Nephron progenitor cell (in vitro differentiated cells): ENCODE measurements at places on chromosomes 5 and 9.

DNA sequence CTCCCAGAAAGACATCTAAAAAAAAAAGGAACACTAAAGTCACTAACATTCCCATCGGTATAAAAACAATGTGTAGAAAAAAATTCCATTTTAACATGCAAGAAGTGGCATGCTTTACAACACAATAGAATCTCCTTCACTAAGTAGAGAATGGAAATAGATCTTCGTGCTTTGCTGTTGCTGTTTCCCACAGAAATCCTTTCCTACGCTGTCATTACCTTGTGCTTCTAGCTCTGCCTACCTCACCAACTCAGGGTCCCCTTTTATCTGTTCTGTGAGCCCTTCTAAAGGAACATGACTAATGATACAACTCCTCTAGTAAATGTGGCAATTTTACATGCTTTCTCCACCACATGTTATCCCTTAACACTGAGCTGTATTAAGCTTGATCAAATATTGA lies 202.9 kb downstream of the MCTP1 start:
- DNase-seq = no peak

DNA sequence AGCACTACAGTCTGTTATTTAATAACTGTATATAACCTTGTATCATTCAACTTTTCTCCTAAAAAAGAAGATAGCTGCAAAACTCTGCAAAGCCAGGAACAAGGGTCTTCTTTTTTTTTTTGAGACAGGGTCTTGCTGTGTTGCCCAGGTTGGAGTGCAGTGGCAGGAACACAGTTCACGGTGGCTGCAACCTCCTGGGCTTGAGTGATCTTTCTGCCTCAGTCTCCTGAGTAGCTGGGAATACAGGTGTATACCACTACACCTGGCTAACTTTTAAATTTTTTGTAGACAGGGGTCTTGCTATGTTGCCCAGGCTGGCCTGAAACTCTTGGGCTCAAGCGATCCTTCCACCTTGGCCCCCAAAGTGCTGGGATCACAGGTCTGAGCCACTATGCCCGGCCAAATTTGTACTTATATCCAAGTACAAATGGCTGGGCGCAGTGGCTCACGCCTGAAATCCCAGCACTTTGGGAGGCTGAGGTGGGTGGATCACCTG lies 19.2 kb downstream of the RIOK2 start:
- DNase-seq = no peak

- DNase-seq = no peak
These were observed 5.1 kb upstream of the GPX8 start for GRCh38 chr5:55154873-55155272.

DNA sequence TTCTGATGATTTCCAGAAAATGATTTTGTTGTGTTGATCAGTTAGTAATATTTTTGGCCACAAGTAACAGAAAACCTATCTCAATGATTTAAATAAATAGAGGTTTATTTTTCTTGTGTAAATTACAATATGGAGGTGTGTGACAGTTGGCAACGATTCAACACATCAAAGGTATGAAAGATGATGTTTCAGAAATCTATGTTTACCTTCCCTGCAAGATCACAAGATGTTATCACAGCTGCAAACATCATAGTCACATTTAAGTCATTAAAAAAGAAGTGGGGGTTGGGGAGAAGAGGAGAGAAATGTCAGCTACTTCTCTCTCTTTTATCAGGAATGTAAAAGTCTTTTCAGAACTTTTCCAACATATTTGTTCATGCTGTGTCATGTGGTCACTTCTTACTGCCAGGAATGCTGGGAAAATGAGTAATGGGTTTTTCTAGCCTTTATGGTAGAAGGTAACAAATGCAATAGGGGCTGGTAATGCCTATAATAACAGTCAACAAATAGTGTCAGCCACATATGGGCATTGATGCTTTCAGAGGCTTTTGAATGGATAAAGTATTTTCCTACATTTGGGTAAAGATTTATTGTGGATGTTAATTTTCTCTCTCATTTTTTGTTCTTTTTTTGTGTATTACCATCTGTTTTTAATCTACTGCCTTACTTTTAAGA lies 742.7 kb downstream of the TLE1 start:
- no peak for DNase-seq

DNA sequence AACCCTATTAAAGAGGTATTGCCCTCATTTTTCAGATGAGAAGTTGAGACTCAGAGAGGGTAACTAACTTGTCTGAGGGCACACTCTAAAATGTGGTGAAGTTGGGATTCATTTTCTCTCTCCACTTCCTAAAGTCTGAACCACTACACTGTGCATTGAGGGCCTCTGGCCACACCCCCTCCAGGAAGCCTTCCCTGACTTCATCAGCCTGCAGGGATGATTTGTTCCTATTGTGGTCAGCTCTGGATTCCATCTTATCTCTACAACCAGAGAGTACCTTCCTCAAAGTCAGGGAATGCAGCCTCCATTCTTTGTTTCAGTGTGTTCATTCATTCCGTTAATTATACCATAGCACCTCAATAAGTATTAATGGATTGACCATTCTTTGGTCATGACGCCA lies 356.0 kb upstream of the PANK3 start:
- DNase-seq = no peak

DNA sequence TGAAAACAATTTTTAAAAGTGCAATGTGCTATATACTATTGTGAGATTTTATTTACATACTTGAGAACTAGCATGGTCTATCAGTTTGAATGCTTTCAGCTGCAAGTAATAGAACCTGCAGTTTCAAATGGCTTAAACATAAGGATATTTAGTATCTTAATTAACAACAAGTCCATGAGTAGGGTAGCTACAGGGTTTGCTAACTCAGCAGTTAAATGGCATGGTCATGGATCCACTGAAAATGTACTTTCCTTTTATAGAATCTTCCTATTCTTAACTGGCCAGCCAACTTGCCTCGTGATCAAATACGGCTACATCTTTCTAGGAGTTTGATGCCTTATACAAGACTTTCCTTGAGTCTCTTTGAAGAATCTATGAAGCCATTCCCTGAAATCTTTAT lies 452.8 kb upstream of the SEMA6A start:
- DNase-seq = no peak

DNA sequence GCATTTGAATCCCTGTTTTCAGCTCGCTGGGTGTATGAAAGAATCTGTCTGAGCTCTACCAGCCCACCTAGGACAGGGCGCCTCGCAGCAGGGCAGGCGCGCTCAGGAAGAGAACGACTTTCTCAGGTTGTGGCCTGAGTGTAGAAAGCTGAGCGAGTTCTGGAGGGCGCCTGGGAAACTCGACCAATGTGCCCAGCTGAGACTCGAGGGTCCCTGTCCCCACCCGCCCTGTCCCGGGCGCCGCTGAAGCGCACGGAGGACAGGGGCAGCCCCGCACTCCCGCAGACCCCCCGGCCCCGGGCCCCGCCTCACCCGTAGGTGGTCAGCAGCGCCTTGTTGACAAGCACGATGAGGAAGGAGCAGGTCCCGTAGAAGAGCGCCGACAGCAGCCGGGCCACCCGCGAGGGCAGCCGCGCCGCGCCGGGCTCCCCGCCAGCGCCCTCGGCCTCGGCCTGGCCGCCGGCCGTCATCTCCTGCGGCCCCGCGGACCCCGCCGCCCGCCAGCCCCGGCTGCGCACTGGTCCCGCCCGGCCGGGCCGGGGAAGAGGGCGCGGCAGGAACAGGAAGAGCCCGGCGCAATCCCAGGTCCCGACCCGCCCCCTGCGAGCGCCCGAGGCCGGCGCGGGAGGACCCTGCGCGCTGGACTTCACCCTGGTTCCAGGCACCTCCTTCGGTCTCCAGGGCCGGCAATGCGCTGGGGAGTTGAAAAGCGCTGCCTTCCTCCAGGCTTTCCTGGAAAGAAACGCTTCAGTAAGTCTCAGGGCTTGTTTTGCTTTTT lies at the start of gene SLC35D2:
TSS of gene SLC35D2 (minus strand) at position 547 of the 778 bp plus-strand sequence. CDS start at position 470, 77 bp downstream.
- DNase-seq = peak; percentile 75

DNA sequence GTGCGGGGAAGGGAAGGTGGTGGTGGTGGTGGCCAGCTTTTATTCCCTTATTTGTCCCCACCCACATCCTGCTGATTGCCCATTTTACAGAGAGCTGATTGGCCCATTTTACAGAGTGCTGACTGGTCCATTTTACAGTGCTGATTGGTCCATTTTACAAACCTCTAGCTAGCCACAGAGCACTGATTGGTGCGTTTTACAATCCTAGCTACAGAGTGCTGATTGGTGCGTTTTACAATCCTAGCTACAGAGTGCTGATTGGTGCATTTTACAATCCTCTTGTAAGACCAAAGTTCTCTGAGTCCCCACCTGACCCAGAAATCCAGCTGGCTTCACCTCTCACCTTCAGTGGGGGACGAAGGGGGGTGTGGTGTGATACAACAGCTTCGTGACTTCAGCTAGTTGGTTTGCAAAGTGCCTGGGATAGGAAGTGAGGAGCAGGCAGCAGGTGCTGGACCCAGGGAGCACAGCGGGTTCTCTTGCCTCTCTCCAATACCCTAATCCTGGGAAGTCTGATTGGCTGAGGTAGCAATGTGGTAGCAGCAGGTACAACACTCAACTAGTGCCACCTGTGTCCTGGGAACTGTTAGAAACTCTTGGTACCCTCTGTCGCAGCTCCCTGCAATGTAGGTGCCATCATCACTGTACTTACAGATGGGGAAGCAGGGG lies 92.1 kb downstream of the BARX1 start:
- no peak for DNase-seq

DNA sequence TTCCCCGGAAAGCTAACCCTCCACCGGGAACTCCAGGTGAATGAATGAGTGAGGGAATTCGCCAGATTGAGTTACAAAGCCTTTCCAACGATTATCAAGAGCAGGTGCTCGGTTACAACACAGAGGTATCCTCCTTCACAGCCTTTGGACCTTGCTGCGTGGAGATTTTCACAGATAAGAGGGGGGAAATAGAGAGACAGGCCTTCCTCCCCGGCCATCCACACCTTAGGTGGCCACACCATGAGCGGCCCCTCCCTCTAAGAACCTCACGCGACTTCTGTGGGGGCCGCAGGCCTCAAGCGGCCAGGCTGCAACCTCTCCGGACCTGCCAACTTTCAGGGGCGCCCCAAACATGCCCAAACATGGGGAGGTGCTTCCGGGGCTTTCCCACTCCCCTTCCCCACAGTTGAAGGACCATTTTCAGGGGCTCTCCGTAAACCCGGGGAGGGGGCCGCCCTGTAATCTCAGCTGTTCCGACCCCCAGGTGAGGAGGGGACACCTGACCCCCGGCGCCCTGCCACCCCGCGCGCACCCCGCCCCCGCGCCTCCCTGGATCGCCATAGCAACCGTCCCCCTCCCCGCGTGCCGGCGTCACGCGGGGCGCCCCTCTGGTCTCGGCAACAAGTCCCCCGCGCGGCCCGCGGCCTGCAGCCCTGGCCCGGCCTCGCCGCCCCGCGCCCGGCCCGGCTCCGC lies 603 bp downstream of the DENND1A start:
- no peak for DNase-seq

GRCh38 chr9:83034587-83034986 lies 28.4 kb downstream of the RASEF start:
- DNase-seq = no peak

GRCh38 chr5:59007460-59008063 lies 424.7 kb downstream of the RAB3C start:
- DNase-seq = no peak

DNA sequence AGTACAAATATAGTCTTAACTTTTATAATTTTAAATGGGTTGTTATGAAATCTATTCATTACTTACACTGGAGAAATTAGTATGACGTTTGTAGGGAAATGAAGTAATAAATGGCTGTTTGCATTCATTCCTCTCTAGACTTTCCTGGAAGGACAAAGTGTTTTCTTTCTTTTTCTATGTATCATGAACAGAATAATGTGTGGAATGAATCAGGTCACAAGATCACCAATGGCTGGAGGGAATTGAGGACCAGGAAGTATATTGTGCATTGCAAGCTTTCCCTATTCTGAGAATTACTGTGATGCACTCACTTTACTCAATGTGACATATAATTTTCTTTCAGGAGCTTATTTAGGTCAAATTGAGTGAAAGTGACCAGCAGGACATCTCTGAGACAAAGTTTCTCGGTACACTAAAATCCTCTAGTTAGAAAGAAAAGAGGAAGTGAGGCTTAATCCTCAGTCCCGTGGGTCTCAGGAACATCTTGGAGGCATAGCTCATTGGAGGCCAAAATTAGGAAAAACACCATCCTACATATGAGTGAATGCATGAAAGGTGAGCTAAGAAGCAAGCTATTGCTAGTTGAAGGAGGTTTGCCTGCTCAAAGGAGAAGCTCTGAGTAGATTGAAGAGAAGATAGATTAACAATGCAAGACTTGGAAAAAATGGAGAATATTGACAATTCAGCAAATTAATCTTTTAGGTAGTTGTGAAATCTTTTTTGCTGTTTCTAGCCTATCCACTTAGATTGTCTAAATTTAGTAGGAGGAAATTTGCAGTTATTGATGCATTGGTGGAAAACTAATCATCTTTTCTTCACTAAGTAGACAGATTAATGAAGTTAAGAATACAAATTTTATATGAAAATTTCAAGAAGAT lies 28.0 kb downstream of the ERAP2 start:
- DNase-seq = no peak

DNA sequence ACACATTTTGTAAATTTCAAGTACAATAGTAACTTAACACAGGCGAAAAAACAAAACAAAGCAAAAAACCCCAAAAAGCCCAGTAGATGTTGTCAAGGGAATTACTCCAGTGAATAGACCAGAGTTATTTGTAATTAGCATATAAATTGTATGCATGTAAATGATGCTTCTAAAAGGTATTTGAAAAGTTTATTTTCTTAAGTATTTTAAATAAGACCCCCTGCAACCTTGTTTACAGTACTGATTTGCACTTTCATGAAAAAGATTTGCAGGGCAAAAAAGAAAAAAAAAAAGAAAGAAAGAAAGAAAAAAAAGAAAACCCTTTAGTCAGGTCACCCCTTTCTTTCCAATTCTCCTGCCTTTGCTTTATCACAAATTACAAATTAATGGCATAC lies 372.3 kb upstream of the IRX2 start:
- DNase-seq = no peak

DNA sequence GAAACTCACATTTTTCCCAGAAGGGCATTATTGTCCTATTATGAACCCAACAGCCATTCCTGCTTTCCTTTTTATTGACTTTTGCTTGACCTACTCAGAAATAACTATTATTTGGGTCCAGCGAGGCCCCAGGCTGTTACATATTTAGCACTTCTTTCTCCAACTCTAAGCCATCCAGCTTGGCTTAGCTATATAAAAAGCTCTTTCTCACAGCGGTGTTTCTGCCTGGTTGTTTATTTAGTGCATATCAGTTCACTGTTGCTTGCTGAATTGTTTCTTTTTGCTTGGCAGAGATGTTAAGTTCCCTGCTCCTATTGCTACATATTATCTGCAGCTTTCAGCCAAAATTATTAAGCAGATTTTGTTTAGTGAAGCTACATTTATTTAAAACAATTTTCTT lies 1156.8 kb upstream of the SEMA6A start:
- DNase-seq = no peak

- DNase-seq = no peak
These were observed 13.9 kb upstream of the HAND1 start for GRCh38 chr5:154491941-154492340.

DNA sequence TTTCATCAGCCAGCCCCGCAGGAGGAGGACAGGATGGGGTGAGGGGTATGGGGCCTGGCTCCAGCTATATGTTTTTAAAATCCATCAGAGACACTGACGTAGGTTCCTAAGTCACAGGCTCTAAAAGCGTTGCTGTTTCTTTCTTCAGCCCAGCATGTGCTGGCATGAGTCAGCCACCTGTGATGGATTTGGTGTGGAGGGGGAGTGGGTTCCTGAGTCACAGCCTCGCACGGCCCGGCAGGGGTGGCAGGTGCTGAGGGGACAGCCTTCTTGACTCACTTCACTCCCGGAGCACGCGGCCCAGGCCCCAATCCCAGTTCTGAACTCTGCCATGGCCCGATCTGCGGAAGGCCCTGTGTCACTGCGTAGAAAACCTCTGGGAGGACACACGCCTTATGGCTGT lies 38.8 kb upstream of the RPL26L1 start:
- DNase-seq = no peak
